GM23338 (cell line): ENCODE measurements at places on chromosomes 1 and 21. TPM values are rescaled to one million over a fixed set of nuclear protein-coding genes. Genes with fewer than 3 reads are reported as not detected.

GRCh38 chr1:14522077-14522925 lies 76.2 kb upstream of the KAZN start:
- DNase-seq = no peak

- DNase-seq = peak; percentile 92
Measured at GRCh38 chr21:29372063-29372802, 73.5 kb downstream of the BACH1 start.

- DNase-seq = no peak
Measured at GRCh38 chr1:55706397-55706796, 491.2 kb upstream of the USP24 start.

GRCh38 chr1:193538003-193538354 lies 351.6 kb upstream of the B3GALT2 start:
- no peak for DNase-seq

- DNase-seq = peak; percentile 70
Measured at GRCh38 chr1:28087614-28088167, 719 bp downstream of the EYA3 start.

- DNase-seq = no peak
Measured at GRCh38 chr1:160465123-160465522, 57.9 kb downstream of the SLAMF6 start.

GRCh38 chr1:85133565-85134159 lies 67.2 kb downstream of the SYDE2 start:
- DNase-seq = peak; percentile 18

DNA sequence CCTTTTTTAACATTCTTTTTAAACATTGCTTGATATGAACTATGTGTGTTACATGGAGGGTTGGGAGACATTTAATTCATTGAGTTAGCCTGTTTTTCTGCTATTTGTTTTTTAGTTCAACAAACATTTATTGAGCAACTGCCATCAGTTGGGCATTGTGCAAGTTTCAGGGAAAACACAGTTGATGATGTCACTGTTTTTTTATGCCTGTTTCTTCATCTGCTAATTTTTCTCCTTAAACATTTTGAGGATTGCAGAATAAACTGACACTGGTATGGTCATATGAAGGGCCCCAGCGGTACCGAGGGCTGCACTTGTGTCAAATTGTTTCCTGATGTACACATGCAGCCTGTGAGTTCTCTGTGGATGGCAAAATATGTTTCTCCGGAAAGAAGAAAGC lies 253.0 kb downstream of the FGGY start:
- no peak for DNase-seq

DNA sequence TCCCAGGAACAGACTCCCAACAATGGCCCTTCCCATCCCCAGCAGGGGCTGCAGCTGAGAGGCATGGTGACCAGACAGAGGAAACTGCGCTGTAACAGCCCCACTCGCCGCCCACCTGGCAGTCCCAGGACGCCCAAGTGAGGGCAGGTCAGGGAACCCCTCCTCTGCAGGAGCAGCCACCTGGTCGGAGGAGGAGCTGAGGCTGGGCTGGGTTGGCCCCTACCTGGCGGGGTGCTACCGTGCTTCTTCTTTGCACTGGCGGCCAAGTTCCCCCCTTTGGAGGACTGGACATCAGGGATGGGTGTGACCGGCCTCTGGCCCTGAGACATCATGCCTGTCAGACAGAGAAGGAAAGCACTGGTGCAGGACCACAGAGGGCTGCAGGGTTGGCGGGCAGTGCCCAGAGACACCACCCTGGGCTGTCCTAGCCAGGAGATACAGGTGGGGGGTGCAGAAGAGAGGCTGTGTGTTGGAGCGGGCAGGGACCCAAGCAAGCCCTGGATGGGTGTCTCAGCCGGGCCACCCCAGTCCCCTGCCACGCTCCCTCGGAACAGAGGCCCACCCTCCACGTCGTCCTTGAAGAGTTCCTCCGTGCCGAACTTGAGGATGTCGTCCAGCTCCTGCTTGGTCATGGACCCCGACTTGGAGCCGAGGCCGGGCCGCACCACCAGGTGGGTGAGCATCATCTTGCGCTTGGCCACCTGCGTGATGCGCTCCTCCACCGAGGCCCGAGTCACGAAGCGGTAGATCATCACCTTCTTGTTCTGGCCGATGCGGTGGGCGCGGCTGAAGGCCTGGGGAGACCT lies 51.6 kb downstream of the CHD5 start:
- DNase-seq = no peak

DNA sequence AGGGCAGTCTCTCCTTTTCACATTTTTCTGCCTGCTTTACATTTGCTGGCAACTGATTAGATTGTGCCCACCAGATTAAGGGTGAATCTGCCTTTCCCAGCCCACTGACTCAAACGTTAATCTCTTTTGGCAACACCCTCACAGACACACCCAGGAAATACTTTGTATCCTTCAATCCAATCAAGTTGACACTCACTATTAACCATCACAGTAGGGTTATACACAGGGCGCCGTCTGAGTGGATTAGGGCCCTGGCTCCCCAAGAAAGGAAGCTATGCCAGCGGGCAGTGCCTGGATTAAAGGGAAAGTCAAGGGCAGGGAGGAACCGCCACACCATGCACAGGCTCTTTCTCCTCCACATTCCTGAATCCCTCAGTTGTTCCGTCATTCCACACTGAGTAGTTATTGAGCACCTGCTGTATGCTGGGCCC lies 56.2 kb downstream of the EVA1C start:
- no peak for DNase-seq

- DNase-seq = no peak
Measured at GRCh38 chr21:32410916-32411315, 1.6 kb upstream of the EVA1C start.

DNA sequence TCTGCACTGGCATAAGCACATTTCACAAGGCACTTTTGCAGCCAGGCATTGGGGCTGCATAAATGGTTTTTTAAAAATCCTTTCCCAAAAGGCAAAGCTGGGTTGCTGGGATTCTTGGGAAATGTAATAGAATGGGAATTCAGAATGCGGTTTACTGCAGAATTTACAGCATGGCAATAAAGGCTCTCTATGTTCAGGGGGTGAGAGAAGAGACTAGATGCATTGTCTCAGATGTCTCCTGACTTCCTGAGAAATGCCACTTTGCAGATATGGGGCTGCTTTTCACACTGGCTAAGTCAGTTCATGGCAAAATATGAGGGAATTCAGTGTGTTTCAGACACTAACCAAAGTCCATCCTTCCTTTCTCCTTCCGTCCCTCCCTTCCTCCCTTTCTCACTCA lies 13.5 kb downstream of the FCGR2B start:
- no peak for DNase-seq

DNA sequence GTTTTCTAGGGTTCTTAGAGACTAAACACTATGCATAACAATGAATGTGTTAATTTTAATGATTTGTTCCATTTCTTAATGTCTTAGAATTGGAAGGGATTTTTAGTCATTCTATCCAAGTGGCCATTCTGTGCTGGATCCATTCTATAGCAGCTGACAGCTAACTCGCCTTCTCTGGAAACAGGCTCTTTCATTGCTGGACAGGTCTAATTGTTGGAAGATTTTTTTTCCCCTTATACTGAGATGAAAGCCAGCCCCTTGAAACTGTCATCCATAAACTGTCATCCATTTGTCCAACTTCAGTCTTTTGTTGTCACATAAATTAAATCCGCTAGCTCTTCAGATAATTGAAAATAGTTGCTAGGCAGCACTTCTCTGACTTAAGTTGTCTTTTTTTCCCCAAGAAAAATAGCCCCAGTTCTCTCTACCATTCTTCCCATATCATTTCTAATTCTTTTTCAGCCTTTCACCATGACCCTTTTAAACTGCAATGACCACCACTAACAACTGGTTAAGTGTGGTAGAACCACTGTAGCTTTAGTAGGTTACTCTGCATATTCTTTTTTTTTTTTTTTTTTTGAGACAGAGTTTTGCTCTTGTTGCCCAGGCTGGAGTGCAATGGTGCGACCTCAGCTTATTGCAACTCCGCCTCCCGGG lies 19.7 kb downstream of the AK4 start:
- DNase-seq = no peak

- DNase-seq = no peak
Measured at GRCh38 chr1:51219022-51219421, 17.1 kb upstream of the RNF11 start.

DNA sequence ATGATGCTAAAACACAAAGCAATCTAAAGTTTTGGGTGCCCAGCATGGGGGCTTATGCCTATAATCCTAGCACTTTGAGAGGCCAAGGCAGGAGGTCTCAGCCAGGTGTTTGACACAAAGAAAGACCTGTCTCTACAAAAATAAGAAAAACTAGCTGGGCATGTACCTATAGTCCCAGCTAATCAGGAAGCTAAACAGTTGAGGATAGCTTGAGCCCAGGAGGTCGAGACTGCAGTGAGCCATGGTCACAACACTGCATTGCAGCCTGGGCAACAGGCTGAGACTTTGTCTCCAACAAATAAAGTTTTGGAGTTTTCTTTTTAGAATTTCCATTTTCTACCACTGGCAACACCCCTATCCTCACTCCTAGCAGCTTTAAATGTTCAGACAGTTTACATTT lies 55.1 kb upstream of the GUCA2A start:
- DNase-seq = no peak

DNA sequence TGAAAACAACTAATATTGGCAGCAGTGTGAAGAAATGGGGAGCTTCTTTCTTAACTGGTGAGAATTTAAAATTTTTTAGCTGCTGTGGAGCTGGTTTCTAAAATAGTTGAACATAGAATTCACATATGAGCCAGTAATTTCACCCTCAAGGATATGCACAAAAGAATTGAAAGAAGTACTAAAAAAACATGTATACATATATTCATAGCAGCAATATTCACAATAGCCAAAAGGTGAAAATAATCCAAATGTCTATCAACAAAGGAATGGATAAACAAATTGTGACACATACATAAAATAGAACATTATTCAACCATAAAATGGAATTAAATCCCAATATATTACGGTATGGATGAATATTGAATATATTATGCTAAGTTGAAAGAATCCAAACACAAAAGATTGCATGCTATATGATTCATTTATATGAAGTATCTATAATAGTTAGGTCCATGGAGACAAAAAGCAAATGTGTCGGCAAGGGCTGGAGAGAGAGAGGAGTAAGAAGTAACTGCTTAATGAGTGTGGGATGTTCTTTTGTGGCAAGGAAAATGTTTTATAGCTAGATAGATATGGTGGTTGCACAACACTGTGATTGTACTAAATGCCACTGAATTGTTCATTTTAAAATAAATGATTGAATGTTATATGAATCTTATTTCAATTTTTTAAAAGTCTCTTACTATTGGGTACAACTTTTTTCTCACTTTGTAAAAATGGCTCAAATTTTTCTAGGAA lies 14.8 kb upstream of the COL11A1 start:
- no peak for DNase-seq

DNA sequence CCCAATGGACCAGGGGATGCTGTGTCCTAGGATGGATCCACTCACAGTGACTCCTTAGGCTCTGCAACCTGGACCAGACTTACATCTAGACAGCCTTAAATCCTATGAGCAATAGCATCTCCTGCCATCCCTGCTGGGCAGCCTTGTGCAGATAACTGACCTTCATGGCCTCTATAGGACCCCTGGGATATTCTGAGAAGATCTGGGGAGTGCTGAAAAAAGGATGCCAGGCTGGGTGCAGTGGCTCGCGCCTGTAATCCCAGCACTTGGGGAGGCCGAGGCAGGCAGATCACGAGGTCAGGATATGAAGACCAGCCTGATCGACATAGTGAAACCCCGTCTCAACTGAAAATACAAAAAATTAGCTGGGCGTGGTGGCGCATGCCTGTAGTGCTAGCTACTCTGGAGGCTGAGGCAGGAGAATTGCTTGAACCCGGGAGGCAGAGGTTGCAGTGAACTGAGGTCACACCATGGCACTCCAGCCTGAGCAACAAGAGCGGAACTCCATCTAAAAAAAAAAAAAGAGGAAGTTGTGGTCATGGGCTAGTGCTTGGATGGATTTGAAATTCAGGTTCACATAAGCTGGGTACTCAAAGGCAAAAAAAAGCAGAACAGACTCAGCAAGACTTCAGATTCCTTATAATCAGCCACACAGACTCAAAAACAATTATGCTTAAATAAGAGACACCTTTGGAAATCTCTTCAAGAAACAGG lies 10.9 kb upstream of the SH2D1B start:
- DNase-seq = no peak

DNA sequence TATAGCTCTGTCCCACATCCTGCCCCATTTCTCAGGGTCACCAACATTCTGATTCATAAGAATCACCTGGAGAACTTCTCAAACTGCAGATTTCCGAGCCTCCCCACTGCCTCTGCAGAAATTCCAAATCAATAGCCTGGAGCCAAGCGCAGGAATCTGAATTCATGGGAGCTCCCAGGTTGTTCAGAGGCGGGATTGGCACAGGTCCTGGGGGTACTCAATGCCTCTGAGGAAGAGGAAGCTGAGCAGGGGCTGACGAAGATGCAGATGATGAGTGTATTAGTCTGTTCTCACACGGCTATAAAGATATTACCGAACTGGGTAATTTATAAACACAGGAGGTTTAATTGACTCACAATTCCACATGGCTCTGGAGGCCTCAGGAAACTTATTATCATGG lies 455.5 kb downstream of the MATN1 start:
- no peak for DNase-seq

DNA sequence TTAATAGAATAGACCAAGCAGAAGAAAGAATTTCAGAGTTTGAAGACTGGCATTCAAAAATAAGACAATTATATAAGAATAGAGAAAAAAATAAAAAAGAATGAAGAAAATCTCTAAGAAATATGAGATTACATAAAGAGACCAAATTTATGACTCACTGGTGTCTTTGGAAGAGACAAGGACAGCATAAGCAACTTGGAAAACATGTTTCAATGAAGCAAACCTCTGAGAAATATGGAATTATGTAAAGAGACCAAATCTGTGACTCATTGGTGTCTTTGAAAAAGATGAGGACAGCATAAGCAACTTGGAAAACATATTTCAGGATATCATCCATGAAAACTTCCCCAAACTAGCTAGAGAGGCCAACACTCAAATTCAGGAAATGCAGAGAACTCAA lies 60.4 kb upstream of the LYPLAL1 start:
- no peak for DNase-seq

- no peak for DNase-seq
Measured at GRCh38 chr21:33963848-33964555, 48.4 kb upstream of the ATP5PO start.

GRCh38 chr1:215551806-215552205 lies 15.3 kb upstream of the KCTD3 start:
- DNase-seq = no peak

DNA sequence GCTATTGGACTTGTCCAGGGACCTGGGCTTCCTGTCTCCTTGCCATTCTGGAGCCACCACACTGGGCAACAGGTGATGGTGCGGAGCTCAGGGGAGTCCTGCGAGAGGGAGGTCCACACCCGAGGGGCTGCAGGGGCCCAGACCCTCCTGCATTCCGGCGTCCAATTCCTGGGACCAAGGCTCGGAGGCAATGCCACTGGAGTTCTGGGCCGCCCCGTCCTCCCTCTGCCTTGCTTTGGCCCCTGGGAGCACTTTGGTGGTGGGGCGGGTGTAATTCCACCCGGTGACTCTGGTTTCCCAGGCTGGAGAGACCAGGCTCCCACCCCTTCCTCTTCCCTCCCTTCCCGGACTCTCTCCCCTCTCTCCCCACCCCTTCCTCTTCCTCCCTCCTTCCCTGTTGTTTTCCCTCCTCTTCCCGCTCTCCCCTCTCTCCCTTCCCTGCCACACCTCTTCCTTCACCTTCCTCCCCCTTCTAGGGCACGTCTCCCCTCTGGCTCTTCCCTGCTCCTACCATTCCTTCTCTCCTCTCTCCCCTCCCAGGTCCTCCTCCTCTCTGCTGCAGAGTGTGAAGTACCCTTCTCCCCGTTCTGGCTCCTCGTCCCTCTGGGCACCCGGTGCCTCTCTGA lies 2.0 kb downstream of the PRKCZ start:
- no peak for DNase-seq

The ALX3 gene
- 0.17 TPM in 1 of 2 replicates, not detected in the other for polyA plus RNA-seq

The FAF1 gene
- polyA plus RNA-seq = 19.8 and 24.1 TPM in 2 replicates

The NTMT2 gene
- 0.45 and 0.48 TPM in 2 replicates for polyA plus RNA-seq

The LDLRAP1 gene
- polyA plus RNA-seq = 6.5 and 9.6 TPM in 2 replicates

The GLIS1 gene
- polyA plus RNA-seq = 0.12 and 0.26 TPM in 2 replicates
